ENCODE measurements at places on chromosomes 1 and 21.

- DNase-seq: no peak
Measured at GRCh38 chr1:5338466-5338865, 653.8 kb downstream of the NPHP4 start.

GRCh38 chr21:31927689-31928353 lies 55.0 kb downstream of the HUNK start:
- peak; percentile 23 for DNase-seq

GRCh38 chr1:164695956-164696665 lies 137.1 kb downstream of the PBX1 start:
- DNase-seq: no peak

- peak; percentile 40 for DNase-seq
Measured at GRCh38 chr1:235725434-235725833, 75.8 kb upstream of the GNG4 start.

DNA sequence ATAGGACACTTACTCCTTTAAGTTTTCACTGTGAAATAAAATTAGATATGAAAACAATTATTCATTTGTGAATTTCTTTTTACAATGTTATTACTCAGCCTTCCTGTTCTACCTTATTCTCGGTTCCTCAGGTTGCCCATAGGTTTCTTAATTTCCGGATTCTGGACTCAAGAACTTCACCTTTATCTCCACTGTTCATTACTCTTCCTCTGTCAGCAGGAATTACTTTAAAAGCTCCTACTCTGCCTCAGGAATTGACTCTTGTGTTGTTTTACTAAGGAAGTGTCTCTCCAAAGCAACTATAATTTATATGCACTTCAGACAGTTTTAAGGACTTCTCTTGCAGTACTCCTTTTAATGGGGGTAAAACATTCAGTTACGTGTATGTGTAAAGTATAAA lies 123.8 kb downstream of the OSBPL9 start:
- DNase-seq: no peak

- DNase-seq: no peak
Measured at GRCh38 chr1:12434174-12434573, 183.8 kb downstream of the DHRS3 start.

- DNase-seq: no peak
Measured at GRCh38 chr1:42660907-42661500, 2.8 kb downstream of the PPIH start.

- no peak for DNase-seq
Measured at GRCh38 chr1:91687452-91687851, 186.8 kb downstream of the CDC7 start.

DNA sequence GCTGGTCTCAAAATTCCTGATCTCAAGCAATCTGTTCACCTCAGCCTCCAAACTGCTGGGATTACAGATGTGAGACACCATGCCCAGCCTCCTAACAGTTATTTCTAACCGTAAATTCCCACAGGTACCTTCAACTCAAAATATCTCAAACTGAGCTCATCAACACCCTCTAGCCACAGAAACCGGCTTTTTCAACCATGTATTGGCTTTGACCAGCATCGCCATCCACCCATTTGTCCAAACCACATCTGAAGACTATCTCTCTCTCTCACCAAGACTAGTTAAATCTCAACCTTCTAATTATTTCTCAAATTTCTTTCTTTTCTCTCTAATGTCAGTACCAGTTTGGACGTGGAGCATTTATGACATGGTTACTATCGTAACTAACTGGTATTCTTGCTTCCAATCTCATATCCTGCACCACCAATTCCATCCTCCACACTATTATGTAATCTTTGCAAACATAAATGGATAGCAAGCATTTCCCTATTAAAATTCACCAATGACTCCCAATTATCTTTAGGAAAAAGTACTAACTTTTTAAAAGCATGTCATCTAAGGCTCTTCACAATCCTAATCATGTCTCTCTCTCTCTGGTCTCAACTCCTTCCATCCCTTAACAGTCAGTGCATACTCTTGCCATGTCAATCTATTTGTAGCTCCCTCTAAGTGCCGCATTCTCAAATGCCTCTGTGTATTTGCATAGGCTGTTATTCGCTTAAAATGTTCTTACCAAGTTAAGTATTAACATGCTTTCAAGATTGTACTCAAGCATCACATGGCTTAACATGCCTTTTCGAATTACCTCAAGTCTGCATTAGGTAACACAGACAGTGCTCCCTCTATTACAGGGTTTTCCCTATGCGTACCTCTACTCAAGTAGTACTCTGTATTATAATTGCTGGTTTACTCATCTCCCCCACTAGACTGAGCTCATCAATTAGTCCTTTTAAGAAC lies 18.1 kb downstream of the RSBN1 start:
- DNase-seq: peak; percentile 20

DNA sequence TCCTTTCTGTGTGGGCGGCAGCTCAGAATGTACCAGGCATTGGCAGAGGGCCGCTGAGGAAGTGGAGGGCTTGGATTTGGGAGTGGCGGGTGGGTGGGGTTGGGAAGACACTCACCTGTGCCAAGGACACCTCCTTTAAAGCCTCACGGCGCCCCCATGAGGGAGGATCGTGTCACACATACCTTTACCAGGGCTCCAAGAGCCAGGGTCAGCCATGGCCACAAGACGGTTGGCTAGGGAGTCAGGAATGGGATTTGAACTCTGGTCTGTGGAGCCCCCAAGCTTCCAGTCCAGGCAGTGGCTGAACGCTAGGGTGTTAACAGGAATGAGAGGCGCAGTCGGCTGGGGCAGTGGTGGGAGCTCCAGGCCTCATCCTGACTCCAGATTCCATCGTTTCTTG lies 4.6 kb downstream of the NBL1 start:
- peak; percentile 24 for DNase-seq

DNA sequence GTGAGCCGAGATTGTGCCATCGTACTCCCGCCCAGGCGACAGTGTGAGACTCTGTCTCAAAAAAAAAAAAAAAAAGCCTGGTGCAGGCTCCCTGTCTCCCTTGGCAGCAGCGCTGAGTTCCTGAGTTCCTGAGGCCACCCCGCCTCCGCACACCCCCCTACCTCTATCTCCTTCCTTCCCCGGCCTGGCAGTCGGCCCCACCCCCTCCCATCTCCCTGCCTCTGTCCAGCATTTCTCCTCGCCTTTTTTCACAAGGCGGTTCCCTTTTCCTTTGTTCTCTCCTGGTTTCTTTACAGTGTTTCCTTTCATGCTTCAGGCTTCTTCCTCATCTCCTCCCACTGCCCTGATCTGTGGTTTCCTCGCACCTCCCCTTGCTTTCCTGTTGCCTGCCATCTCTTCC lies 2.7 kb downstream of the RORC start:
- DNase-seq: peak; percentile 57

- DNase-seq: no peak
Measured at GRCh38 chr1:71166178-71167173, 85.6 kb upstream of the ZRANB2 start.

GRCh38 chr1:79507770-79508169 lies 501.2 kb upstream of the ADGRL4 start:
- no peak for DNase-seq

DNA sequence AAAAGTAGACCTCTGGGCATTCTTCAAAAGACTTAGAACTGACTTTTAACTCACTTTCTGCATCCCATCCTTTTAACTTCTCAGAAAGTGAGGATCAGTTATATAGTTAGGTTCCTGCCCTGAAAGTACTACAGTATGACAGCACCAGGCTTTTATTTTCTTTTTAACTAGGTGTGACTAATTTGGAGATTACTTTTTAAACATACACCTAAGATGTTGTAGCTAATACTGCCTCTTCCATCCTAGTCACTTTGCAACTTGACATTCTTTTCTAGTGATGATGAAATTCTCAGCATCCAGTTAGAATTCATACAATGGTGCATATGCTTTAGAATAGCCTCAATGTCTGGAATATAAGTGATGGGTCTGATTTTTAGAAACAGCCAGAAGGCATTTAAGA lies 24.6 kb downstream of the RUNX1 start:
- DNase-seq: no peak

- DNase-seq: peak; percentile 43
Measured at GRCh38 chr1:180155182-180155682, 563 bp downstream of the QSOX1 start.

DNA sequence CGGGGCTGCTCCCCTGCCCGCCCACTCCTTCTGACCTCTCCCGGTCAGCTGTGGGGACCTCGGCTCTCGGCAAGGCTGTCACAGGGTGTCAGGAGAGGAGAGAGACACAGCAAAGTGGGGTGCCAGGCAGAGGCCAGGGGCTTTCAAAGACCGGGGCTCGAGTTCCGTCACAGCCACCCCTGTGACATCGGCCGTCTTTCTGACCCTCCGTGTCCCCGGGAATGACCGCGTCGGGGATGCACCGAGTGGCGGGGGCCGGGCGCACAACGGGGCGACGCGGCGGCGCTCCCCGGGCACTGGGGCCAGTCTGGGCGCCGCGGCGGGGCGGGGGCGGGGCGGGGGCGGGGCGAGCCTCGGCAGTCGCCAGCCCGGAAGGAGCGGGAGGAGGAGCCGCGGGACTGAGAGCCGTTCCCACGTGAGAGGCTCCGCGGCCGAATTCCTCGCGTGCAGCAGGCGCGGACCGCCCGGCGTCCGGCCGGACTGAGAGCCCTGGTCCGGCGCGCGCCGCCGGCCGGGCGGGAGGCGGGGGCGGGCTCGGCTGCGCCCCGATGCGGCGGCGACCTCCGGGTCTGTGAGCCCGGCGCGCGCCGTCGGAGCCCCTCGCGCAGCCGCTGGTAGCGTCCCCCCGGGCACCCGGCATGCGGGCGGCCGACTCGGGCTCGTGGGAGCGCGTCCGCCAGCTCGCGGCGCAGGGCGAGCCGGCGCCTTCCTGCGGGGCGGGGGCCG lies 229.7 kb upstream of the TMEM51 start:
- peak; percentile 72 for DNase-seq

GRCh38 chr1:168225476-168226190 lies at the start of gene SFT2D2:
SFT2D2 (plus strand) TSS chr1:168226004; CDS start chr1:168226080, 76 bp downstream.
- peak; percentile 90 for DNase-seq

GRCh38 chr1:170365331-170365730 lies 166.6 kb upstream of the GORAB start:
- no peak for DNase-seq

All from tongue (tissue), 3 donors.